ENCODE measurements at places on chromosomes 6 and 20.
A peak's percentile ranks its signal among the peaks of the same experiment; 100 is the strongest.

DNA sequence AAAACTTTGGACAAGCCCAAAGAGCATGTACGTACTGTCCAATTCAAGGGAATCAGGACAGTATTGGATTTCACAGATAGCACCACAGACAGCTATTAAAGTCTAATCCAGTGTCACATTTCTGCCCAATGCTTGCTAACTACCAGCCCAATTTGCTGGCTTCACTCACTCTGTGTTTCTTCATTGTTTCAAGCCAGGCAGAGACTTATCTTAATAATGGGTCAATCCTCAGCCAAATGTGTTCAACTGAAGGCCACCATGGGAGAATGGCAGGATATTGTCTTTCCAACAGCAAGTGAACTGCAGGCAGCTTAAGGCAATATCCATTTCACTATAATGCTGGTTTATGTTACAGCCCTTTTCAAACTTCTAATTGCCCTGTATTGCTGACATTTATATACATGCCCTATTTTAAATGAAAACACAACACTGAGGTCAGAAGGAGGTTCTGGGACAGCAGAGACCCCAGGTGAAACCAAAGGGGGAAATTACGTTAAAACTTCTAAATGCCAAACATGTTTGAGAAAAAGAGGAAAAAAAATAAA, 142.1 kb upstream of the RSPO3 start:
- DNase-seq, result no peak

GRCh38 chr20:32858189-32858588, 534 bp upstream of the EFCAB8 start:
- no peak for DNase-seq

DNA sequence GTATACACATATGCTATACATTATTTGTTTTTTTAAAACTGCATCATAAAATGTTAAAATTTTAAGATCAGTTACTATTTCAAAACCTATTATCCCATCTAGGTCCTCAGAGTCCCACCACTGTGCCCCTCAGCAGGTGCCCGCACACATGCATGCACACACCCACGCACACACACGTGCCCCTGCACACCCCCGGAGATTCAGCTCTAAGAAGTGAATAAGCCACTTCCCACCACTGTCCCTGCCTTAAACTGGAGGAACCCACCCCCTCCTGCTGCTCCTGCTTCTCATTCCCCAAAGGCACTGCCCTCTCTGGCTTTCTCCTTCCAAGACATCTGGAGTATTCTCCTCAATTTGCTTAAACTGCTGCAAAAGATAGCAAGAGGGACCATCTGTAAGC, 5.4 kb upstream of the FAM210B start:
- no peak for DNase-seq

DNA sequence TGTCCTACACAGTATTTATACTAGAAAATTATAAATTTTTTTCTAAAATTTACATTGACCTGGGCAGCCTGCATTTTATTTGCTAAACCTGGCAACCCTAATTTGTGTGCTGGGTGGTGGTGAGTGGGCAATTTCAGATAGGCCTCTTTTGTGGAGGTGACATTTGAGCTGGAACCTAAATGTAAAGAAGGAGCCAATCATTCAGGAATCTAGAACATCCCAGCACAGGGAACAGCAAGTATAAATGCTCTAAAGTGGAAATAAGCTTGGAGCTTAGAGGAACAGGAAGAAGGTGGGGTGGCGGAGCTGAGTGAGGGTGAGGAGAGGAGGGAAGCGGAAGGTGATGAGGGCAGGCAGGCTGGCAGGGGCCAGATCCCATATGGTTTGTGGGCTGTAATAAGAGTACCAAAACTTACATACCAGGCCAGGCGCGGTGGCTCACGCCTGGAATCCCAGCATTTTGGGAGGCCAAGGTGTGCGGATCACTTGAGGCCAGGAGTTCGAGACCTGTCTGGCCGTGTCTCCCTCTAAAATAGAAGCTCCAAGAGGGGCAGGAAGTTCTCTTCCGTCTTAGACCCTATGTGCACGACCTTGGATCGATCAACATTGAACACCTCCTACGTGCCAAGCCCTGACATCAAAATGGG, 549 bp upstream of the CSE1L start:
- DNase-seq, result peak; percentile 10

DNA sequence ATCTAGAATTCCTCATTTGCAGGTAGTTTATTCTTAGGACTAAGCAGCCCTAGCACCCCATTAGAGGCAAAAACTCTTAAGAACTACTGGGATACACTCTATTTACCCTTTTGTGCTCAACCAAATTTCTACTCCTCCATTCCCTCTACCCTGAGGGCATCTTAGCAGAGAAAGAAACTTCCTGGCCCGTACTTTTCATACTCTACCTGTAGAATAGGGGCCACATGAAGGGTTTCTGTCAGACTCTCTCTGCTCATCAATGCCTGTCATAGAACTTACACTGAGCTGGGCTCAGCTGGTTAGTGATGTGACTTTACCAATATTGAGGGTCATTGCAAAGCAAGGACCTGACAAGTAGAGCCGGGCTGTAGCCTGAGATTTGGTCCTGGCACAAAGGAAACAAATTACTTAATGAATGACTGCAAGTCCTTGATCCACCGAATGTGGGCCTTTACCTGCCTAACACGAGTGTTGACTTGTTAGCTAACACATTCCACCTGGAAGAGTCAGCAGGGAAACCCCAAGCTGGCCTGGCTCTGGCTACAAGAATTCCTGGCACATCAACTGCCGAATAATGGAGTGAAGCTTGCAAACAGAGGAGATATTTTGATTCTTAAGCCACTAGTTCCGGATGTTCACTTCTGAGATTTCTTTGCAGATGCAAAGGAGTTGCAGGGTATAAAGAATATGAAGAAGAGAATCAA, 280.5 kb upstream of the JAG1 start:
- no peak for DNase-seq

Data from skin of body (tissue), 3 donors.